LHCN-M2 (cell line): ENCODE measurements at places on chromosomes 5 and 9.

- peak; percentile 81 for DNase-seq
These were observed 81.8 kb downstream of the CMYA5 start for GRCh38 chr5:79771387-79771786.

DNA sequence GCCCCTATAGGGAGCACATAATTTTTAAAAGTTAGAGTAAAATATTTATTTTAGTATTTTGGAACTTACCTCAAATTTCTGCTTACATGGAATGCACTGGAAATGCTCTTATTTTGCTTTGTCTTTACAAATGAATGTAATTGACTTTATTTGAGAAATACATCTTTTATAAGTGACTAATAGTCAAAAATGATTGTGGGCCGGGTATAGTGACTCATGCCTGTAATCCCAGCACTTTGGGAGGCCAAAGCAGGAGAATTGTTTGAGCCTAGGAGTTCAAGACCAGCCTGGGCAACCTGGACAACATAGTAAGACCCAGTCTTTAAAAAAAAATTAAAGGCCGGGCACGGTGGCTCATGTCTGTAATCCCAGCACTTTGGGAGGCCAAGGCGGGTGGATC is 5.8 kb downstream of the HMGCR start:
- peak; percentile 29 for DNase-seq

DNA sequence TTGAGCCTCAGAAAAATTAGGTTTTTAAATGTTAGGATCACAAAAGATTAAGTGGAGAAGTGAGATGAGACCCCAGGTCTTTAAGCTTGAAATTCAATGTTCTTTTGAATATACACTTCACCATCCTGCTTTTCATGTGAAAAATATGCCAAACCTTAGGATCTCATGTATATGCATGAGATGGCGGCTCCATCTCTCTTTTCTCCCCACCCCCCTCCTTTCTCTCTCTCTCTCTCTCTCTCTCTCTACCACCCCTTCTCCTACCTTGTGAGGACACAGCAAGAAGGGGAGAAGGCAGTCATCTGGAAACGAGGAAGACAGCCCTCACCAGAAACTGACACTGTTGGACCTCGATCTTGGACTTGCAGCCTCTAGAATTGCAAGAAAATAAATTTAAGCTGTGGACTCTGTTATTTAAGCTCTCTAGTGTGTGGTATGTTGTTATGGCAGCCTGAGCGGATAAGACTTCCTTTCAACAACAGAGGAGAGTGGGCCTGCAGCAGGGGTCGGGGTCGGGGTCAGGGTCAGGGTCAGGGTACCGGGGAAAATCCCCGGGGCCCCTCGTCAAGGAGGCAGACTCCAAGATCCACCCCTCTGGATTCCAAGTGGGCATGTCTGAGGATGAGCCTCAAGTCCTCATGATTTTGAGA is 16.4 kb upstream of the ALDH1B1 start:
- no peak for DNase-seq

DNA sequence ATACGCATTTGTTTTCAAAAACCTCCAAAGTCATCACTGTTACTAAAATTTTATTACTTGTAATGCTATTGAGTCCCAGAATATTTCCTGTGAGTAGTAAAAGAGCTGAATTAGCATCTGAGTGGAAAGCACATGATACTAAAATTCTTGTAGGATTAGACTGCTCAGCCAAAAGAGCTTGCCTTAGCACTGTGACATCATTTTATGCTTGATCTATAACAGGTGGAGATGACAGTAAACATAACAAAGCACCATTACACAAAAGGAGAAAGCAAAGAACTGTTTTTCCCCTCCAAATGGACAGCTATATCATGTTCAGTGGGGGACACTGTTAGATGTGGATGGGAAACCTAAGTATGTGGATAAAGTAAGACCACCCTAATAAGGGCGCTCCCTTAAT is 5.8 kb upstream of the JAK2 start:
- DNase-seq, result peak; percentile 71

- no peak for DNase-seq
These were observed 15.1 kb upstream of the ACSL6 start for GRCh38 chr5:132026516-132027008.

GRCh38 chr5:150409638-150410523 is 2.8 kb downstream of the CD74 start:
- peak; percentile 86 for DNase-seq

GRCh38 chr5:685262-686171 is 7.6 kb downstream of the TPPP start:
- DNase-seq, result no peak
